ENCODE measurements at places on chromosomes 4 and X.

DNA sequence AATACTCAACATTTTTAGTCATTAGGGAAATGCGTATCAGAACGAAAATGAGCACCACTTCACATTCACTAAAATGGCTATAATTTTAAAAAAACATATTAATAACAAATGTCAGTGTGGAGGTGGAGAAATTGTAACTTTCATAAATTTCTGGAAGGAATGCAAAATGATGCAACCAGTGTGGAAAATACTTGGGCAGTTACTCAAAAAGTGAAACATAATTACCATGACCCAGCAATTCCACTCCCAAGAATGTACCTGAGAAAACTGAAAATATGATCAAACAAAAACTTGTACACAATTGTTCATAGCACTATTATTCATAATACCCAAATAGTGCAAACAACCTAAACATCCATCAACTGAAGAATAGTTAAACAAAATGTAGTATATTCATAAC, 76.1 kb upstream of the FAM241A start:
- no peak for DNase-seq

- no peak for DNase-seq
Measured at GRCh38 chr4:189304167-189304566, 636.5 kb upstream of the FRG1 start.

- no peak for DNase-seq
Measured at GRCh38 chr4:123869286-123870215, 473.0 kb downstream of the SPRY1 start.

DNA sequence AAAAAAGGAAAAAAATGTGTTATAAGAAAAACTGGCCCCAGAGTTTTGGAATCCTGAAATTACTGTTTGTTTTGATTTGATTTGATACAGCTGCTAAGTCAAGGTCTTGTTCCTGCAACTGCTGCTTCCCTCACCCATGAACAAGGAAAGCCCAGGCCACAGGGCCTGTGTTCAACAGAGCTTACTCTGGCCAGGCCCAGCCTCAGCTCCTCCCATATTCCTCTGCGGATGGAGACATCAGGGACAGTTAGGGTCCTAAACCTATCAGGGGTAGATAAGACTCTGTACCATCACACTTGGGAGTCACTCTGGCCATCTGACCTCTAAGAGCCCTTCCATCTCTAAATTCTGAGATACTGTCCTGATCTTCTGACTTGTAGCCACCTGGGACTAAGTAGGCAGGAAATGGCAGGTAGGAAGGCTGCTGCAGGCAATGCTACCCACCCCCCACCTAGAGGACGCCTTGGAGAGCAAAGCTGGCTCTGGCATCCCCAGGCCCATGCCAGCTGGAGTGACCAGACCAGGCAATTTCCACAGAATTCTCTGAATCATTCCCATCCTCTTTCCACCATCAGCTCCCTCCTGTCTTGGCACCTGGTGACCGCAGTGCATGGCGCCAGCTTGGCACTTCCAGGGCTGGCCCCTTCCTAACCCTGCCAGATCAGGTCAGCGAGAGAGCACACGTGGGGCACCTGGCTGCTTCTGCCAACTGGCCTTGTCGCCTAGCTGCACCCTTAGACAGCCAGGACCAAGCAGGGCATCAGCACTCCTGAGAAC, 58.0 kb upstream of the TMEM33 start:
- no peak for DNase-seq

GRCh38 chr4:169030562-169030982, 20.5 kb upstream of the CBR4 start:
- DNase-seq: no peak

DNA sequence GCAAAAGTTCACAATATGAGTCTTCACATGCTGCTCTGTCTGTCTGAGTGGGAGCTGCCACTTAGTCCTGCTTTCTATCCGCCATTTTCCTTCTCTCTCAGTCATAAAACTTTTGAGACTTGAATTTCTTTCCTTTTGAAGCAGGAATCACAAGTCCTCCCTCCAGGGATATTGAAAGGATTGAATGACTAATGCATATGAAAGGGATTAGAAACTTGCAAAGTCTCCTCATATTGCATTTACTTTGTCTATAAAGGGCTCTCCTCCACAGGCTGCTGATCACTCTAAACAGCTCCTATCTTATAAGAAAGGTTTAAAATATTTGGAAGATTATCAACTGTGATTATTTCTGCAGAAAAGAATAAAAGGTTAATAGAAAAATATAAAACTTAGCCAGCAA, 879.1 kb downstream of the ARAP2 start:
- no peak for DNase-seq

- no peak for DNase-seq
Measured at GRCh38 chr4:82809619-82810018, 11.0 kb upstream of the SCD5 start.

DNA sequence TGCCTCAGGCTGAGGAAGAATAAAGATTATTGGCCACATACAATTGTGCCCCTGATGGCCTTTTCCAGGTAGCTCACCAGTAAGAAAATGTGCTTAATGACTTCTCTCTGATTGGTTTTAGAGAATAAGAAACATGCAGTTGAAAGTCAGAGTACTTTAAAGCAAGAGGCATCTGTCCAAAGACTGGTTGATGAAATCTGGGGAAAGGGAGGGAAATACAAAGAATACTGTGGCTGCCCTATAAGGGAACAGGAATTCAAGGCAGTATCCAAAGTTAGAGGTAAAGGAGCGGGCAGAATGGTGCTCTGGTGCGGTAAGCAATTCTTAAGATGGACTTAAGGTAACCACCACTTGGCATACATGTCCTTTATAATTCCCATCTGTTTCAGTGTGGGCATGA, 11.4 kb downstream of the PBDC1 start:
- no peak for DNase-seq

GRCh38 chrX:27968878-27969277, 12.4 kb downstream of the DCAF8L1 start:
- DNase-seq: no peak

- no peak for DNase-seq
Measured at GRCh38 chr4:38343608-38344007, 320.4 kb upstream of the KLF3 start.

- DNase-seq: no peak
Measured at GRCh38 chr4:7770224-7771050, 169.2 kb downstream of the AFAP1 start.

DNA sequence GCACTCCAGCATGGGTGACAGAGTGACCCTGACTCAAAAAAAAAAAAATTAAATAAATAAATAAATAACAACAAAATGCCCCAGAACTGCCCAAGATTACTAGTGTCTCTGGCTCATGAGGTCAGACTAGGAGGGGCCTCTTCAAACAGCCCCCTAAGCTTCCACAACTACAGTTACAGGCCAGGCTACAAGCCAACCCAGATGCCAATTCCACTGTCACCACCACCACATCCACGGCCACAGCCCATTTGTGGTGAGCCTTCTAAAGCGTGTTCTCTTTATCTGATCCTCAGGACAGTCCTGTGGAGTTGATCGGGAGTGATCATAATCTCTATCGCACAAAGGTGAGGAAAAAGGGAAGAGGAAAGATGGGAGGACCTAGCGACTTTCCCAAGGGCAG, 36.6 kb downstream of the IGFBP7 start:
- no peak for DNase-seq

- no peak for DNase-seq
Measured at GRCh38 chr4:18664171-18664570, 642.6 kb upstream of the LCORL start.

DNA sequence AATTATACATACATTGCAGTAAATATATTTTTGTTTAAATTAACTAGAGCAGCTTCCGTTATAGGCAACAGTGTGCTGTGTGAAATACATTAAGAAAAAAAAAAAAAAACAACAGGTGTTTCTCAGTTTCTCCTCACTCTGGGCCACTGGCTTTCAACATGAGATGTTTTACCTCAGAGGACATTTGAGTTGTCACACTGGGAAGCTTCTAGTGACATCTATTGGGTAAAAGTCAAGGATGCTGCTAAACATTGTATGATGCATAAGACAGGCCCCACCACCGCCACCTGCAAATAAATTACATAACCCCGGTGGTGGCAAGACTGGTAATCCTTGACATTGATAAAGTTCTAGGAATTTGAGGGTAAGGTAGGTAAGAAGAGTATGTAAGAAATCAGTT, 1512.2 kb downstream of the C4orf33 start:
- no peak for DNase-seq

- DNase-seq: no peak
Measured at GRCh38 chr4:180153587-180153986, 2089.6 kb upstream of the TENM3 start.

DNA sequence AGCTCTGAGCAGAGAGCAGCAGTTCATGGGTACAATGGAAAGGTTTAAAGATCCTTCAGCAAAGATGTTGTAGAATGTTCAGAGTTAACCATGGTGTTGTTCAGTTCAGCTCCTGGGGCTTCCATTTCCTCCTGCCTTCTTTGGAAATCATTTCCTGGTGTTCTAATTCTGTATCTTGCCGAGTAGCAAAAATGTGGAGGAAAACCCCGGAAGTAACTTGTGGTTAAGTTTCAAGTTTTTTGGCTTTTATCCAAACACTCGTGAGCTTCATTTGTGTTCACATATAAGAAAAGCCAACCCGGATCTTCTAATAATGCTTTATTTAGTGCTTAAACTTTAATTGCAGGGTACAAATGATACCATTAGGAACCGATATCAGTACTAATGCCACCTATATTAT, 33.6 kb upstream of the ARX start:
- no peak for DNase-seq

DNA sequence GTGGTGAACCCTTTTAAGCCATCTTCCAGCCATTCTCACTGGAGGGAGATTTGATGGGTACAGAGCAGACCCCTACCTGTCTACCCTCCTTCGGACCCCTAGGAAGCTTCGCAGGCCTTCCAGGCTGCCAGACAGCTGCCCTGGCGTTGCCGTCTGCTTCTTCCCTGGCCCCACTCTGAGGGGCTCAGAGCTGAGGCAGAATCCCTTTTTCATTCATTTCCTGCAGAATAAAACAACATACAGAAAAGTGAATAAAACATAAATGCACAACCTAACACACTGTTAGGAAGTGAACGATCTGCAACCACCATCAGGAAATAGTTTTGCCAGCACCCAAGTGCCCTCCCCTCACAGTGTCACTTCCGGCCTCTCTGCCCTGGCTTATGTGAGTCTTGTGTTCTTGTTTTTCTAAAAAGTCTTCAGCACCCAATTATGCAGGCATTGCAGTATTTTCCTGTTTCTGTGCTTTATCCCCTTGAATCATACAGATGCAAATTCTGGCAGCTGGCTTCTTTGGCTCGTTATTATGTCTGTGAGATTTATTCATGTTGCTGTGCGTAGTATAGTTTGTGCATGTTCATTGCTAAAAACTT, 5.6 kb upstream of the ADD1 start:
- peak; percentile 27 for DNase-seq

GRCh38 chrX:49756692-49757091, 60.9 kb upstream of the PAGE1 start:
- DNase-seq: no peak

DNA sequence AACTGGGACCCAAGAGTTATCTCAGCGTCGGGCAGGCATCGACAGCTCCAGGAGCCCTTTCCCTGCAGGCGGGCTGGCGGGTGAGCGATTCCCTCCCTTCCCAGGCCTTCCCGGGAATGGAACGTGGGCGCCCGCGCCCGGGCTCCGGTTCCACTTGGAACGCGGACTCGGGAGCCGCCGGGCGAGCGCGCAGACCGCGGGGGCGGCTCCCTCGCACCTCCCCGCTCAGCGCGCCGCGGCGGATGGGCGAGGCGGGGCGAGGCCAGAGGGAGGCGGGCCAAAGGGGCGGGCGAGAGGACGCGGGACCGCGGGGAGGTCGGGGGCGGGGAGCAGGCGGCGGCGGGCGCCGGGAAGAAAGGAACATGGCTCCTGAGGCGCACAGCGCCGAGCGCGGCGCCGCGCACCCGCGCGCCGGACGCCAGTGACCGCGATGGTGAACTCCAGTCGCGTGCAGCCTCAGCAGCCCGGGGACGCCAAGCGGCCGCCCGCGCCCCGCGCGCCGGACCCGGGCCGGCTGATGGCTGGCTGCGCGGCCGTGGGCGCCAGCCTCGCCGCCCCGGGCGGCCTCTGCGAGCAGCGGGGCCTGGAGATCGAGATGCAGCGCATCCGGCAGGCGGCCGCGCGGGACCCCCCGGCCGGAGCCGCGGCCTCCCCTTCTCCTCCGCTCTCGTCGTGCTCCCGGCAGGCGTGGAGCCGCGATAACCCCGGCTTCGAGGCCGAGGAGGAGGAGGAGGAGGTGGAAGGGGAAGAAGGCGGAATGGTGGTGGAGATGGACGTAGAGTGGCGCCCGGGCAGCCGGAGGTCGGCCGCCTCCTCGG, at the start of gene PKD2:
Gene PKD2 (plus strand): TSS at position 332 of the 818 bp plus-strand sequence. CDS start 99 bp downstream, at position 431.
- DNase-seq: peak; percentile 74

GRCh38 chr4:157739242-157739641, 433.6 kb downstream of the GASK1B start:
- no peak for DNase-seq

GRCh38 chr4:13413729-13414437, 70.3 kb downstream of the RAB28 start:
- DNase-seq: no peak

- DNase-seq: no peak
Measured at GRCh38 chr4:103073792-103074438, 2.6 kb downstream of the SLC9B2 start.

DNA sequence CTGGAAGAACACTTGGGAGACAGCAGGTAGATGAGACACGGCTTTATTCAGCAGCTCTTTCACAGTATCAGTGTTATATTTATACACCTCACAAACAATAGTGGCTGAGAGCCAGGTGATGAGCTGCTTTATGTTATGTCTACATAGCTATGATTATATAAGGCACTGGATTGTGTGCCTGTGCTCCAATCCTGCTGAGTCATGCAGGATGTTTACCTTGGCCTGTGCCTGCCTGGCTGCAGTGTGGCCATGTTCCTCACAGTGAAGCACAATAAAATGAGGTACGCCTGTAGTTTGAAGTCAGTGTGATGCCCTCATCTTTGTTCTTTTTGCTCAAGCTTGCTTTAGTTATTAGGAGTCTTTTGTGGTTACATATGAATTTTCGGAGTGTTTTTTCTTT, 31.3 kb downstream of the CXCL13 start:
- DNase-seq: no peak

DNA sequence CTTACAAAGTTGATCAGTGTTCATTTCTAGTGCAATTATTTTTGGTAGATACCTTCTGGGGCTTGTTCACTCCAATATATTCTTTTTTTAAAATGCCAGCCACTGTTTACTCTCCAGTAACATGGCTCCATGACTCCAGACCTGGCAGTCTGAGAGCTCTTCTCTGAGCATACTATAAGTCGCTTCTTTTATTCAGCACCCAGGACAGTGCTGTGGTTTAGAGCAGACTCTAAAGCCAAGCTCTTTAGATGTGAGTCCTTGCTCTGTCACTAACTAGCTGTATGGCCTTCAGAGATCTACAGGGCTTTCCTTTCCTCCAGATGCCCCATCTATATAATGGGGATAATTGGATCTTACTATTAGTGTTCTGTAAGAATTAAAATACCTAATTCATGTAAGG, 200.2 kb upstream of the FAM241A start:
- no peak for DNase-seq

GRCh38 chr4:16492872-16493271, 266.6 kb upstream of the TAPT1 start:
- no peak for DNase-seq

Measured in stimulated activated CD4-positive, alpha-beta T cell treated with anti-CD3 and anti-CD28 coated beads, Interleukin-1b, Interleukin-23, amount 100 ng/mL, for 1 hour (primary cell).